CD4-positive, alpha-beta T cell treated with Interleukin-12 subunit alpha and Interleukin-12 subunit beta, for 1 hour (primary cell): ENCODE measurements at places on chromosomes 3 and 15.

- DNase-seq: no peak
Measured at GRCh38 chr3:15578289-15578867, 23.0 kb downstream of the HACL1 start.

DNA sequence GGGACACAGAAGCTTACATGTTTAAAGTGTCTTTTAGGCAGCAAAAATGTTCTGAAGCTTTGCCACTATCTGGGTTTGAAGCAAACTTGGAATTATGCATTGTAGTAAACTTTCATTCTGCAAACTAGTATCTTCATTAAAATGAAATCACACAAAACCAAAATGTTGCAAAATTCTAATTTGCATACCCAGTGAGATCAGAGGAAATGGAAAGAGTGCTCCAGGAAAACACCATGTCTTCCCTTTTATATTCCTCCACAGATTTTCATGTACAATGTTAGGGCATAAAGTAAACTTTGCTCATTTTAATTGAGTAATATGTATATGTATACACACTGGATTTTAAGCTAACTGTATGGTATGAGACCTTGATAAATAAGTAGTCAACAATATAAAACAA lies 23.9 kb downstream of the ANO10 start:
- DNase-seq: no peak

DNA sequence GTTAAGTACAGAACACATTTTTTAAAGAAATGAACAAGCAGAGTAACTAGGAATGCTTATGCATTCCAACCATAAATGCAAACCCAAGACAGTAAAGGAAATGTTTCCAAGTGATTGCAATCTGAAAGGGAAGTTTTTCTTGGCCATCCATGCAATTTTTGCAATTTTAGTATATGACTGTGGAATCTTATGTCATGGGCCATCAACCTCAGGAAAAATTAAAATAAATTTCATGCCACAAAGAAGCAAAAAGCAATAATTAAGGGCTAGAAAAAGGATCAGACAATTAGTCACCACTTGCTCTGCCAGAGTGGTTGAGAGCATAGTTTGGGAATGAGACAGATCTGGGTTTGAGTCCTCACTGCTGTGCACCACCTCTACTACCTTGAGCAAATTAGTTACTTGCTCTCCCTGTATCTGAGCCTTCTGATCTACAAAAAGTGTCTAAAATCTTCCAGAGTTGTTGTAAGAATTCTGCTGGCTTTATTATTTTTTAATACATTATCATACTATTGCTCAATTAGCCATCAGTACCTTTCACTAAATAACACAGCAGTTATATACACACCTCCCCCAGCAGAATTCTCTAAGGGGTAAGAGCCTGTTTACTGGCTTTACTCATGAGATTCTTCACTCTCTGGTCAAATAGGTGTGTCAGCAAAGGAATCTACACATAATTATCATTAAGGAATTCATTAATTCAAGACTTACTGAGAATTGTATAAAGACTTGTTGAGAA lies 49.7 kb upstream of the FBN1 start:
- DNase-seq: no peak

GRCh38 chr3:71406972-71407810 lies 176.3 kb downstream of the FOXP1 start:
- no peak for DNase-seq

DNA sequence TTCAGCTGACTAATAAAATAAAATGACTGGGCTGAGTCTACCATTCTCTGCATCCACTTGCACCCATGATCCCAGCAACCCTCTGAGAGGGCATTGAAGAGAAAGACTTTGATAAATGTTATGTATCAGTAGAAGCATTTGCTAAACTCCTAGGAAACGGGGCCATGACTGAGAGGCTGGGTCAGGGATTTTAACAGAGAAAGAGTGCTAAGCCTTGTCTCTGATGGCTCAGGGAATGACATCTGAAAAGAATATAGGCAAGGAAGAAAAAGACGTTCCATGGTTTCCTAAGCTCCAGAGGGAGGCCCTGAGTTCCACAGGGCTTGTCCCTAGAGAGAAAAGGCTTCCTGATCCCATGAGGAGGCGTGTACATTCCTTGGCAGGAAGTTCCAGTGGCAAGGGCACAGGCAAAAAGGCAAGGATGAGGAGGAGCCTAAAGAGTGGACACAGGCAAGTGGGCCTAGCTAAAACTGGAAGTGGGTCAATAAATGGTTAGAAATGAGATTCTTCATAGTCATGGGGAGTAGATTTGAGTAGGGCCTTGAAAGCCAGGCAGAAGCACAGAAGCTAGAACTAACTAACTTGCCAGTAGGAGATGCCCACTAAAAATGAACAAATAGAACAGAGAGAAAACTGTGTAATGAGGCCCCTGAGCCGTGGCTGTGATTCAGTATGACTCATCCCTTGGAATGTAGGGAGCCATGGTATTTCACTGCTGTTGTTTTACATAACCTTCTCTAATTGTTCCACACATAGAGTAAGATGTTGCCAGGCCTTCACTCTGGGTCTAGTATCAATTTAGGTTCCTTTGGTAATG lies 44.9 kb upstream of the MANF start:
- no peak for DNase-seq

- no peak for DNase-seq
Measured at GRCh38 chr15:67760901-67761300, 64.4 kb upstream of the SKOR1 start.

DNA sequence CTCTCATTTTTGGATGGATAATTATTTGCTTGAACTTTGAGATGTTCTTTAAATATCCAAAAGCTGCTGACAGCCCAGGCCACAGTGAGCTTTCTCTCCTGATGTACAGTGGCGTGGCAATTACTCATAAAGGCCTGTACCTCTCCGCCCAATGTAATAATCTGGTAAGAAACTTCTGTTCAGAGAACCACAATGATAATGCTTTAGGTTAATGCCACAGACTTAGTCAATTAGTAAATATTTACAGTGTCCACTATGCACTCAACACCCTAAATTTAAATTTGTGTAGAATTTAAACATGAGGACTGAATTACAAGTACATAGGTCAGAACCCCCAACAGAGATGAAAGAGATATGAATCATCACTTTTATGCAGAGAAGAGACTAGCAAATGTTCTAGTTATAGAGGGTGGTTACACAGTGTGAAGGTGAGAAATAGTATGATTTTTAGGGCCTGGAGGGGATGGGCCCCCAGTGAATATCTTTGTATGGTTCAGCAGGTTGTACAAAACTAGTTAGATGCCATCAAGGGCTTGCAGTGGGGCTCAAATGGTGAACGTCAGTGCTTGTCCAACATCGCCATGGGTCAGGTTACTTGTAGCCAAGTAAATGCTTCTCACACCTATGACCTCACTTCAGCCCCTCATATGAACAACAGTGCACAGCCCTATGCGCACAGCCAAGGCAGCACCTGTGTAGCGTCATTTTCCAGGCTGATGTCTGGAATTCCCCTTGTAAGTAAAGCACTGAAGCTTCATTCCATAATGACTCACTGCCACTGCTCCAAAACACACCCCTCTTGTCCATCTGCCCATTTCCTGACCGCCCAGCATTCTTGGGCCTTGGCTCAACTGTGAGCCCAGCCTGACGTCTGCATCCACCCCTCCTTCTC lies 13.3 kb downstream of the ABHD2 start:
- no peak for DNase-seq

DNA sequence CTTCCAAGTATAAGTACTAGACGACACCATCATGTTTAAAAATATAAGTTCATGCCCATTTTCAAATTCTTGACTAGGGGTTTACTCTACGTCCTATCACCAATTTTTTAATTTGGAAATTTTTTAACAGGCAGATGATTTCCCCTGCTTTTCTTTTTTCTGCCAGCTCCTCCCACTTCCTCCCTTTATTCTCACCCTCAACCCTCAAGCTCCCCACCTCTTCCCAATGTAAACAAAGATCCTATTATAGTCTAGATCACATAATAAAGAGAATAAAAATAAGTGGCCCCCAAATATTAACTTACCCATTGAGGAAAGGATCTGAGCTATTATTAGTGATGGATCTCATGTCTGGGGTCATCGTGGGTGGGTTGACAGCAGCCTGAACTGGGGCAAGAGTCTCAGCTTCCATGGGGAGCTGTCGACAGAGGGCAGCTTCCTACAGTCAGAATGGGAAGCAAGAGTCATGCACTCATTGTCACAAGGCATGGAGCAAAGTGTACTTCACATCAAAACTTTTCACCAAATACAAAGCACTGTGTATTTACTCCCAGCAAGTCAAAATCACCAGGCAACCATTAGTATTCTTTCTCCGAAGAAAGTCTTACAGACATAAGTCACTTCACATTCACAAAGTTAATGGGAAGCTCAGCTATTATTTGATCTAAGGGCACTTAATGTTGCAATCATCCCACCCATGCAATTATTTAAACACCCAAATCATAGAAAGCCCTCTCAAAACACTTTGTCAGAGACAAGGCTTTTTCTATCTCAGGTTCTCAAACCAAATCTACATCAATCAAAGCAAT lies 53.2 kb downstream of the TM4SF4 start:
- no peak for DNase-seq

GRCh38 chr15:65917407-65917756 lies 48.1 kb downstream of the RAB11A start:
- no peak for DNase-seq

DNA sequence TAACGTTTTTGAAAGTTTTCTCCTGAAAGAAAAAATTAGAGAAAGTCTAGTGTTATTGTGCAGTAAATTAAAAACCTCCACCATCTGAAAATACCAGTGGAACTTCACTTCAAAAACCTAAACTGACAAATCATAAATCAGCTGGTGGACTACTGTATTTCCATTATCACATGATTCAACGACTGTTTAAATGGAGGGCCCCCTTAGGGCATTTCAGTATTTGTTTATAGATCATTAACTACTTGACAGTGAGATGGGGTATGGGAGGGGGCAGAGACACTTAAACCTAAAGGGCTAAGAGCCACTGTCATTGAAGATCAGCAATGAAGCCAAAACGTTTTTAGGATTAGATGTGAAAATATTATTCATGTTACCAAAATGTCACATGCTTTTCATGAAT lies 8.8 kb upstream of the C15orf61 start:
- no peak for DNase-seq

GRCh38 chr3:15159501-15160136 lies 46.4 kb upstream of the CAPN7 start:
- no peak for DNase-seq

DNA sequence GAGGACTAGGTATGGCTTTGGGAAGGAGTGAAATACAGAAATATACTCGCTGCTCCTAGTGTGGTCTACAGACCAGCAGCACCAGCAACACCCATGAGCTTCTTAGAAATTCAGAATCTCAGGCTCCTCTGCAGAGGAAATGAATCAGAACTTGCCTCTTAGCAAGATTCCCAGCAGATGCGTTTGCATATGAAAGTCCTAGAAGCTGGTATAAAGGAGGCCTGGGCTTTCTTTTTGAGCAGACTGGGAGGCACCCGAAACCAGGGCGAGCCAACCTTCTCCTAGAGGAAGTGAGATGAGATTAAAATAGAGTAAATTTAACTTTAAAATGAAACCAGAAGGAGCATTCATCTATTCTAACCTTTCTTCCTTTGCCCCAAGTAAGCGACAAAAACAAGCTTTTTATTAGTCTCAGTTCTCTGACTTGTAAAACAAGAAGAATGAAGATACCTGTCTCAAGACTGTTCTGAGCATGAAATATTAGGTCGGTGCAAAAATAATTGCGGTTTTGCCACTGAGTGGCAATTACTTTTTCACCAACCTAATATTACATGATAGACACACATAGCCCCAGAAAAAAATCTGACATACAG lies 140.0 kb downstream of the PDZRN3 start:
- no peak for DNase-seq

- DNase-seq: no peak
Measured at GRCh38 chr3:184805351-184806038, 6.5 kb upstream of the VPS8 start.

GRCh38 chr3:7306901-7307300 lies 446.0 kb downstream of the GRM7 start:
- DNase-seq: no peak

DNA sequence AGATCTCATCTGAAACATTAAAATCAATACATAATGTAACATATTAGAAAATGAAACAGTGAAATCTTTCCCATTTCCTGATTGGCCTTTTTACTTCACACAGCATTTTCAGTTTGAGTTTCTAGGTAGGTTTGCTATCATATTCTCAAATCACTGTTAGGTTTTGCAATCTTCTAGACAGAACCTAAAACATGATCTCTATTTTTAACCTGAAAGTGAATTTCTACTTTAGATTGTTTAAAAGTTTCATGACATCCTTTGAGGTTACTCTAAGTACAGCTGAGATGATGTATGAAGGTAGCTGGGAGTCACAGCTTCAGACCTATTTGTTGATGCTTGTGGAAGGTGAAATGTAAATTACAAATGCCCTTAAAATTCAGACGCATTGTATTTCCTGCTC lies 118.4 kb upstream of the GPR149 start:
- DNase-seq: no peak

GRCh38 chr3:128177865-128178264 lies 24.6 kb downstream of the EEFSEC start:
- DNase-seq: no peak

GRCh38 chr3:73046195-73046594 lies 15.3 kb upstream of the EBLN2 start:
- DNase-seq: no peak

DNA sequence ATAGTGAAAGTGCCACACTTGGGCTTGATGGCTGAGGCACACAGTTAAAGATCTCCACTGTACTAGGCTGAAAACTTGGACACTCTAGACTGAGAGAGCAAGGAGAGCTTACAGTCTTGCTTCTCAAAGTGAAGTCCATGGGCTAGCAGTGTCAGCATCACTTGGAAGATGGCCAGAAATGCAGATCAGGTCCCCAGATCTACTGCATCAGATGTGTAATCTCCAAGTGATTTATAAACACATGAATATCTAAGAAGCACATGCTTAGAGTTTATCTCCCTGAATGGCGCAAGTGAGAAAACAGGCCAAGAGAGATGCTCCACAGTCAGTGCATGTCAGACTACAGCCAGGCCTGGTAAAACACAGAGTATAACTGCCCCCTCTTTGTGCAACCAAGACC lies 308.6 kb downstream of the CLSTN2 start:
- no peak for DNase-seq

GRCh38 chr15:60464836-60465630 lies 13.9 kb downstream of the ICE2 start:
- DNase-seq: no peak

- DNase-seq: no peak
Measured at GRCh38 chr15:73751899-73752805, 999 bp downstream of the INSYN1 start.
